ENCODE measurements at places on chromosomes 6 and 20.

GRCh38 chr20:24799971-24800580 lies 149.0 kb upstream of the CST7 start:
- DNase-seq, result no peak

DNA sequence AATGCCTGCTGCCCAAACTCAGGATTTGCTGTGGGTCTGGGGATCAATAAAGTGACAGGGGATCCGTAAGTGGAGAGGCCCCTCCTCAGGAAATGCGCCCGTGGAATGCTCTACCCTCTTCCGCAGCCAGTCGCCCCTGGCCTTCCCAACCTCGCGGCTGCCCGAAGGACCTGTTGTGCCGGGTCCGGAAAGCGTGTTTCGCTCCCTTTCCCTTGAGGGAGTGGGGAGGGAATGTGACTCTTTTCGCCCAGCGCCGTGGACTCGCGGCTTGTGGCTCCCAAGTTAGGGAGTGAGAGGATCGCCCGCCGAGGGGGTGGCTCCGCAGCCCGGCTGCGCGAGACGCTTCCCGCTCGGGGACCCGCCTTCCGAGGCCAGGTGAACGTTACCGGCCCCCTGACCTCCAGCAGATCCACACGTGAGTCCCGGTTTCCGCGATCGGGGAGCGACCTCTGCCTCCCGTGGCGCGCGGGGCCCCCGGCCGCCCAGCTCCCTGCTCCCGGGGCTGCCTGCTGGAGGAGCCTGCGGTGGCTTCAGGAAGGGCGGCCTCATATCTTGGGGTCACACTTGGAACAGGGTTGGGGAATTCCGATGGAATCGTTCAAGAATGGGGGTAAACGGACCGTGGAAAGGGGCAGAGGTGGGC lies 666 bp downstream of the TPD52L1 start:
- DNase-seq, result peak; percentile 41

GRCh38 chr20:41392871-41393704 lies 26.5 kb upstream of the EMILIN3 start:
- peak; percentile 22 for DNase-seq

DNA sequence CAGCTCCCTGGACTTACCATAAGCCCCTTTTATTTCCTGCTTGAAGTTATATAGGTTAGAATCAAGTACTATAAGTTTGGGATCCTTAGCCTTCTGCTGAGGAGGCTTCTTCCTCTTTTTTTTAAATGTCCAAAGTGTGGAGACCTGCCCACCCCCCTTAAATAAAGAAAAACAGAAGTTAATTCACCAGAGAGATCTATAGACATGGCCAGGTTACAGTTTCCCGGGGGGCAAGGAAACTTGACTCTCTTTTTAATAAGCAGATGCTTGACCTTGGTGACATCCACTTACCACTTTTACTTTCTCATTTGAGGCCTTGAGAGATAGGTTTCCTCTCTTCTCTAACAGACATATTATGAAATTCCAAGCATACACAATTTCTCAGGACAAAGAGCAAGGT lies 88.3 kb downstream of the BMP2 start:
- DNase-seq, result no peak

GRCh38 chr6:11656491-11656890 lies 118.9 kb downstream of the TMEM170B start:
- no peak for DNase-seq

DNA sequence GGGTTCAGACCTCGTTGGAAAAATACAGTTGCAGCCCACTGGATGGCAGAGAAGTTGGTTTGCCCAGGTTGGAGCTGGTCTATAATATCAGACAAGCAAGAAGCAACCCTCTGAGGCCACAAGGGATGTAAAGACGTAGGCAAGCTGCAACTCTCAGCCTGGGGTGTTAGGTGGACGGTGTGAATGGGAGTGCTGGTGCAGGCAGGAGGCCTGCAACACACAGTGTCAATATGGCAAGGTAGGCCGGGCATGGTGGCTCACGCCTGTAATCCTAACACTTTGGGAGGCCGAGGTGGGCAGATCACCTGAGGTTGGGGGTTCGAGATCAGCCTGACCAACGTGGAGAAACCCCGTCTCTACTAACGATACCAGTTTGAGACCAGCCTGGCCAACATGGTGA lies 10.5 kb downstream of the VPS16 start:
- no peak for DNase-seq

GRCh38 chr6:22152841-22153240 lies 144.0 kb downstream of the PRL start:
- no peak for DNase-seq

DNA sequence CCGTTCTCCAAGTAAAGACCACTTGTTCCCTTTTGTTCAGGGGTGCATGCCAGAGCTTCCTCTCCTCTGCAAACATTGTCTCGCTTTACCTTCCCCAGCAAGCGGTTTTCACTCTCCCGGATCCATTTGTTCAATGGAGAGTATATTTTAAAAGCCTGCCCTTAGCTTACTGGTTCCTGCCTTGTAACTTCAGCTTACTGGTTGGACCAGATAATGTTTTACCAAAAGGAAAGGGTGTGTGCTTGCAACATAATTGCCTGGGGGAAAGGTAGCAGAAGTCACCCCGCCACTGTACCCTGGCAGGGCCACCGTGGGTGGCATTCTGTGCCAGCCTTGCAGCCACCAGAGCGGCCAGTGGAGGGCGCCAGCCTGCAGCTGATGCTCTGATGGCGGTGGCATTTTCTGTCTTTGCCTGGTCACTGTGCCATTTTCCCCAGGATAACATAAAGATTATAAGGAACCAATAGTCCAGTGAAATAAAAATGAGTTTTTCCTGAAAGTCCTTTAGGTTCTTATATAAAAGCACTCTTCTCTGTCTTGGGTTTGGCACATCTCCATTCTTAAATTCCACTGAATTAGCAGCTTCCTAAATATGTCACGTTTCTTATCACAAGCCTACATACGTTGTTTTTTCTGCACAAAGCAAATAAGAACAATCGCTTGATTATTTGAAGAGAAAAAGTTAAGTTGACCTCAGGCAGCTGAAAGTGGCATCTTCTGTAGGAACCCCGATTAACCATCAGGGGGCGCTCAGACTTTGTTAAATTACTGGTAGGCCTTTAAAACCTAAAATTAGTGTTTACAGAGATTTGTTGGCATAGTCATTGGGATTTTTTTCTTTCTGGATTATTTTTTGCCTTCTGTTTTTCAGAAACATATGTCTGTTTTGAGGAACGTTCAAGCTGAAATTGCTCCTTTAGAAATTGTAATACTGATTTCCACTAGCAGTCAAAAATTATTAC lies 67.4 kb upstream of the XRN2 start:
- peak; percentile 87 for DNase-seq

GRCh38 chr20:25592135-25592852 lies 7.0 kb upstream of the NINL start:
- DNase-seq, result no peak

DNA sequence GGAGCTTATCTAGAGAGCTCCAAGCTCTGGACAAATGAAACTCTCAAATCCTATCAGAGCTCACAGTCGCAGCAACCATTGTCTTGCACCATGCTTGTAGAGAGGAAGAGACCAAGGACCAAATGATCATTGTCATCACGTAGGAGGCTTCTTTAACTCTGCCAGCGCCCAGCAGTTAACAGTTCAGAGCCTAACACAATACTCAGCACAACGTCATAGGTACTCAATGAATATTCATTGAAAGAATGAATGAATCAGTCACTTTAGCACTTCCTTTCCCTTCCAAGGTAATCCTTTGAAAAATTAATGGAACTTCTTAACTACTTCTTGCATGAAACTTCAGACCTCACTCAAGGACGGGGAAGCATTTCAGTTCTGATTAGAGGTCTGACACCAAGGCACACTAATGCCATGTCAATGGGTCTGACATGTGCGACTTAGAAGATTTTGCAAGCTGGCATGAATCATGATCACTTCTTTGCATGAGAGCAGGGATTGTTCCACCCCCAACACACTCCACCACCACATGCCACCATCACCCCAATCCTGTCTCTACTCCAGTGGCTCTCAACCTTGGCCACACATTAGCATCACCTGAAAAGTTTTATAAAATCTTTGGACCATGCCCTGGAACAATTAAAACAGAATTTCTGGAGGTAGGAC lies 45.1 kb downstream of the KHDC1L start:
- DNase-seq, result no peak

DNA sequence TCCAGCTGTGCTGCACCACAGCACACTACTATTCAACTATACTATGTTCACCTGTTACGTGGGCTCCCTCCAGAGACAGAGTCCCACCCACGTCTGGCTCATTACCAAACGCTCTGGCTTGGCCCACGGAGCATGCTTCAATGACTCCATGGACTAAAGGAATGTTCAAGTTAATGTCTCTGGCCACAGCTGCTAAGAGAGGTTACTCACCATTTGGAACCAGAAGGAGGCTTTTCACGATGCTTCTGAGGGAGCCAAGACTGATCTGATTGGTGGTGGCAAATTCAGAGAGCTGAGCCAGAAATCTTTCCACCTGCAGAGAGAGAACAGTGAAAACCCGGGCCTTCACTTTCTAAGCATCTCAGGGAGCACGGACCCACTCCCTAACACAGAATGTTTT lies 15.6 kb downstream of the COMMD7 start:
- DNase-seq, result no peak

- peak; percentile 76 for DNase-seq
Observed at GRCh38 chr6:11700118-11700718, 78.4 kb downstream of the ADTRP start.

DNA sequence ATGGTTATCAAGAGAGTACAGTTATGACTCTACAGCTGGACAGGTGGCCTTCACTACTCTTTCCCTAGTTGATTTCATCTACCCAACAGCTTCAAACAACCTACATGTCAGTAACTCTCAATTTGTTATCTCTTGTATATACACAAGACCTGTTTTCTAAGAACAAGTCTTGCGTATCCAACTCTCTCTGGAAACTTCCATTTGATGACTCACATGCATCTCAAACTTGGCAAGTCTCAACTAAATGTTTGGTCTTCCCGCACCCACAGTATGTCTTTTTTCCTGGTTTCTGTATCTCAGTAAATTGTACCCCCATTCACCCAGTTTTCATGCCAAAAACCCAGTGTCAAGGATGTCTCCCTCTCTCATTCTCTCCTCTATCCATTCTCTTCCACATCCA lies 97.7 kb downstream of the BTBD9 start:
- DNase-seq, result no peak

GRCh38 chr20:4087923-4088322 lies 72.6 kb upstream of the RNF24 start:
- no peak for DNase-seq

- DNase-seq, result peak; percentile 31
Observed at GRCh38 chr6:150876598-150876997, 11.1 kb downstream of the MTHFD1L start.

DNA sequence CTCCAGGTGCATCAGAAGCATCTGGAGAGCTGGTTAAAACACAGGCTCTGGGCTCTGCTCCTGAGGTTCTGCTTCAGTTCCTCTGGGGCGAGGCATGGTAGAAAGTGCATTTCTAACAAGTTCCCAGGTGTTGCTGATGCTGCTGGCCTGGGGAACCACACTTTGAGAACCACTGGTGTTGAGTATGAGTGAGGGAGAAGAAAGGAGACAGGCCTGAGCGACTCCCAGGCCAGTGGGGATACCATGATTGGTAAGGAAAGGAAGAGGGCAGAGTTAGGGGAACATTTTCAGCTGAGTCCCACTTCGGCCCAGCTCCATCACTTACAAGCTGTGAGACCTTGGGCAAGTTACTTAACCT lies 36.8 kb downstream of the KIAA1755 start:
- no peak for DNase-seq

- no peak for DNase-seq
Observed at GRCh38 chr6:6148192-6148815, 141.6 kb upstream of the NRN1 start.

DNA sequence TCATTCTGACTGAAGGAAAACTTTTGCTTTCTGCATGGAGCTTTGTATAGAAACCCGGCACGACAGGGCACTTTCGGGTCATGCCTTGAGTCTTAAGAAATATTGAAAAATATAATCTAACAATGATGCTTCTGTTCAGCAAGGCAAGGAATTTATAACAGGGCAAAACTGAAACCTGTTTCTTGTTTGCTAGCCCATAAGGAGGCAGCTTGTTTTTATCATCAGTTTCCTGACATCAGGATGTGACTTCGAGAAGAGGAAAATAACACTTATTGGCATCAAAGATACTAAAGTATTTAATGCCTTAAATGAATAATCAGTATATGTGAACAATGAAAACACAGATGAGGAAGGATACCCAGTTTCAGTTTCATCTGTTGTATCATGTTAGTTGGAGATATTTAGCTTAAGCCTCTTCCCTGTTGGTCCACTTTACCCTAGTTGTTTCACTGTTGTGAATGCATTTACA lies 146.5 kb downstream of the CDKAL1 start:
- no peak for DNase-seq
